ENCODE measurements at places on chromosomes 2 and 18.
A peak's percentile ranks its signal among the peaks of the same experiment; 100 is the strongest.

- no peak for DNase-seq
Measured at GRCh38 chr18:8912348-8913326, 189.9 kb upstream of the NDUFV2 start.

DNA sequence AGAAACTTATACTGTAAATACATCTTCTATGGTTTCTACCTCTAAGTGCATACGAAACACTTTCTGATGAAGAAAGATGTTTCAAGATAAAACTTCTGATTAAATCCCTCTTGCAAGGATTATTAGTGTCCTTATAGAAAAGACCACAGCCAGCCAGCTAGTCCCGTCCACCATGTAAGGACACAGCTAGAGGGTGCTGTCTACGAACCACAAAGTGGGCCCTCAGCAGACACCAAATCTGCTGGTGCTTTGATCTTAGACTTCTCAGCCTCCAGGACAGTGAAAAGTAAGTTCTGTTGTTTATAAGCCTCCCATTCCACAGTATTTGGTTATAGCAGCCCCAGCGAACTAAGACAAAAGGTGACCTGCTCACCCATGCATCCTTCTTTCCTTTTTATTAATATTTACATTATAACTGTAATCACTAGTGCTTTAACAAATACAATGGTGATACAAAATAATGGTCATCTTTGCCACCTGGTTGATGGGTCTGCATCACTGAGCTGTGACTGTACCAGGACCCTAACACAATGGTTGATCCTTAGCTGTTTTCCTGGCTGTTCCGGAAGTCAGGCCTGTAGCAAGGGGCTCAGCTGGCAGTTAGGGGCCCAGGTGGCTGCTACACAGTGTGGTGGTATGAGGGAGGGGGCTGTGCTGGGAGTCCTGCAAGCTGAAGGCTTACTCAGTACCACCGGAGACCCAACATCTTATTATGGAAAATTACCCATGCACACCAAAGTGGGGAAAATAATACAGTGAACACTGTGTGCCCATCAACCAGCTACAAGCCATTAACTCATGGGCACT is 108.5 kb upstream of the SMAD7 start:
- DNase-seq: no peak

- DNase-seq: no peak
Measured at GRCh38 chr2:15588329-15588919, 3.2 kb upstream of the DDX1 start.

GRCh38 chr2:64617631-64618151 is 36.0 kb downstream of the SERTAD2 start:
- DNase-seq: no peak

DNA sequence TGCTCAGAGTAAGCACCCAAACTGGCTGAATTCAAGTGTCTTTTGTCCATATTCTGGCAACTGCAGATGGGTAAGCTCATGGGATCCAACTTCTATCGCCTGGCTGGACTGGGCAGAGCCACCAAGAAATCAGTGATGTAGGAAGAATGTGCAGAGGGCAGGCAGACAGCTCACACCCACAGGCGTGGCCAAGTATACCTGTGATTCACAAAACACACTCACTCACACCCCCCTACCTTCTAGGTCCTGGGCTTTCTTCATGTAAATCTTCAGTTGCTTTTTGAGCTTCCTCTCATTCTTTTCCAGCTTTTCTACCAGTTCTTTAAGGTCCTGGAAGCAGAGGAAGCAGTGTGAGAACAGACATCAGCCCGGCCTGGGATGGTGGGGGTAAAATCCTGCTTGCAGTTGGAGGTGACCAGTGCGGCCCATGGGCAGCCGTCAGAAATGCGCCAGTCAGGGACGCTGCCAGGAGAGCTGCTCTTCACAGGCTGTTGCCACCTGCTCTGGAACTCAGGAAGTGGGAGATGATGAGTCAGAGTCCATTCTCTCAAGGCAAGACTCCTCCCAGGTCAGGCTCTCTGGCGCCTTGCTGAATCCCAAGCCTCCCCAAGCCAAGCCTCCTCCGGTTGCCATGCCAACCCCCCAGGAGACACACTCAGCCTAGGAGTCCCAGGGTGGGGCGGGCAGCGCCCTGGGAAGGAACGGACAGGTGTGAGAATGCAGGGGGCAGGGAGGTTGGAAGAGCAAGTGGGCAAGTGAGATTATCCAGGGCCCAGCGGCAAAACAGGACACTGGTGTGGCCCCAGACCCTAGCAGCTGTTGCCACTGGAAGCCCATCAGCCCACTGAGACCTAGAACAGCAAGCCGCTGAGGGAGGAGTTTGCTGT is 36.2 kb upstream of the ACAA2 start:
- DNase-seq: peak; percentile 27

DNA sequence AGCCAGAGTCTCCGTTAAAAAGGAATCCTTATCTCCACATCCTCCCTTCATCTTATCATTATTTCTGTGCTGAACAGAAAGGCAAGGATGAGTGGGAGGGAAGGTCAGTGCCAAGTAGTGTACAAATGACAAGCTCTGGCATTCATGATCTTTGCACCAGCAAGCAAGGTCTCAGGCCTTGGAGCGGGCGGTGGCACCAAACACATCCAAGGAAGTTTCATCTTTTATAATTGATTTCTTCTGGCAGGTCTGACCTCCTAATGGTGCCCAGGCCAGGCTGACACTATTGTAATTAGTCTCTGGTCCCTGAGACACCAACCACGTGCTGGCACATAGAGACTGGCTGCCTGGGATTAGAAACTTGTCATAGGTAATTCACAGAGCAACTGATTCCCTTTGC is 336.6 kb downstream of the EN1 start:
- no peak for DNase-seq

- no peak for DNase-seq
Measured at GRCh38 chr2:172969166-172969565, 106.5 kb upstream of the MAP3K20 start.
